Activated B cell treated with CpG ODN at 0.5 μM for 24 hours (primary cell): ENCODE measurements at places on chromosomes 1 and 21. TPM values are rescaled to one million over a fixed set of nuclear protein-coding genes. Genes with fewer than 3 reads are reported as not detected.

Gene PDE4B
- 71.5 and 84.1 TPM in 2 replicates for total RNA-seq

Gene SLC16A4
- 0.89 and 1.3 TPM in 2 replicates for total RNA-seq

Gene MAP1LC3C
- not detected in 2 replicates for total RNA-seq

Gene KRTAP22-2
- not detected in 2 replicates for total RNA-seq

Gene CDC42BPA
- 0.29 and 0.64 TPM in 2 replicates for total RNA-seq

Gene BEST4
- 0.49 and 0.62 TPM in 2 replicates for total RNA-seq

Gene KIRREL1
- total RNA-seq, result not detected in 2 replicates

Gene CFHR4
- not detected in 2 replicates for total RNA-seq

Gene AQP10
- total RNA-seq, result not detected in 2 replicates

Gene LRRC53
- total RNA-seq, result not detected in 2 replicates

Gene SPRR1B
- not detected in 2 replicates for total RNA-seq

Gene SMYD3
- 18.3 and 20.8 TPM in 2 replicates for total RNA-seq

Gene GJA4
- not detected in 2 replicates for total RNA-seq
